ENCODE measurements at places on chromosomes 11 and 22.

GRCh38 chr11:64430645-64431044, 71.7 kb downstream of the RPS6KA4 start:
- DNase-seq, result no peak

- no peak for DNase-seq
Measured at GRCh38 chr11:90512846-90513245, 290.0 kb upstream of the CHORDC1 start.

DNA sequence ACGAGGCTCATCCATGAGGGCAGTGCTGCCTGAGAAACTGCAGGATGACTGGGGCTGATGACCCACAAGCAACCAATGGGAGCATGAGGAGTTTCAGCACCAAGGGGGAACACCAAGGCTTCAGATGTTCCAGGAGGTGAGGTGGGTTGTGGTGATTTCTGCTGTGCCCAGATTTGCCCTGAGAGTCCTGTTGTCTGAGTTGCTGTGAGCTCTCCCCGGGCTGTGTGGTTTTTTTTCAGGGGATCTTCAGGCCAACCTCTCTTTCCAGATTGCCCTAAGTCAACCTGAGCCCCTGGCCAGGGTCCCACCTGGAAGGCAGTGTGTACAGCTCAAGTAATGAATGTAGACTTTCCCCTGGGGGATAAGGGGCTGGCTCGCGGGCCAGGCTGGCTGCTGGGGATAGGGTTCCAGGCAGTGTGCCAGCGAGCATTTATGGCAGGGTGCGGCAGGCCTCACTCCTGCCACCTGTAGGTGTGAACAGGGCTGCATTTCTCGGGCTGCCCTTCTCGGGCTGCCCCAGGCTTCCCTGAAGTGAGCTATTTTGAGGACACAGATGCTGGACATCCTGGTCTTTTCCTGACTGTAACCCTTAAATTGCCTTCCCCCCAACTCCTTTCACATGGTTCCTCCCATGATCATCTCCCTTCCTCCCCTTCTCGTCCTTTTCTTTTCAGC, 9.8 kb downstream of the SLC22A6 start:
- no peak for DNase-seq

GRCh38 chr11:47369676-47370075, 8.7 kb downstream of the SPI1 start:
- no peak for DNase-seq

DNA sequence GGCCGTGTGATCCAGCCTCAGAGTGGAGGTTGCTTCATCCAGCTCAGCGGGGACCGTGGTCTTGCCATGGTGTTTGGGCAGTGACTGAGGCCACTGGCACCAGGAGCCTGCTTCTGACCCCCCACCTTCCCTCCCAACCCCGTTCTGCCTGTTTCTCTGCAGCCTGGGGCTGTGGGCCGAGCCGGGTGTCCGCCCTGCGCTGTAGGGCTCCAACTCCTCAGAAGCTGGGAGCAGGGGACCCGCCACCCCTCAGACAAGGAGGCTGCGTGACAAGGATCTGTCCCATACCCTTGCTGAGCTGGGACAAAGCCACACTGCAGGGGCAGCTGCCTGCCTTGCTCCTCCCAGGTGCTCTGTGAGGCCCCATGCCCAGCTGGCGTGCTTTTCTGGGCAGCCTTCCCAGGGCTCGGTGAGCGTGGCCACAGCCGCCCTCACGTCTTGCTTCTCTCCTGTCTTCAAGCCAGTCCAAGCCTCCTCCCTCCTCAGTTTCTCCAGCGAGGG, 11.7 kb upstream of the ARFGAP3 start:
- DNase-seq, result no peak

- DNase-seq, result no peak
Measured at GRCh38 chr11:35289821-35290220, 129.5 kb downstream of the SLC1A2 start.

Measured in cortex of kidney (tissue), 1 donor.